ENCODE measurements at places on chromosomes 4 and X.

DNA sequence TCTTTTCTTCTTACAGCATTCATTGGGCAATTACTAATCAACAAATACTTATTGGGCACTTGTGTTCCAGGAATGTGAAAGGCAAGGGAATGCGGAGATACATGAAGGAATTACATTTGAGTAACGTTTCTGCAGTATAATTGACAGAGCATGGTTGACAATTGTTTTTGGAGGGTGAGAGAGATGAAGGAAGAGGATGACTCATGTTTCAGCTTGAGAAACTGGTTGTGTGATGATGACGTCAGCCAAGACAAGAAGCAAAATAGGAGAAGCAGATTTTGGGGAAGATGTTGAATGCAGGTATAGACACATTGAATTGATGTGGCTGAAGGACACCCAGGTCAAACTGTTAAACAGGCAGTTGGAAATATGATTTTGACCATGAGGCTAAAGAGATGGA lies 8.0 kb upstream of the CPEB2 start:
- no peak for DNase-seq

DNA sequence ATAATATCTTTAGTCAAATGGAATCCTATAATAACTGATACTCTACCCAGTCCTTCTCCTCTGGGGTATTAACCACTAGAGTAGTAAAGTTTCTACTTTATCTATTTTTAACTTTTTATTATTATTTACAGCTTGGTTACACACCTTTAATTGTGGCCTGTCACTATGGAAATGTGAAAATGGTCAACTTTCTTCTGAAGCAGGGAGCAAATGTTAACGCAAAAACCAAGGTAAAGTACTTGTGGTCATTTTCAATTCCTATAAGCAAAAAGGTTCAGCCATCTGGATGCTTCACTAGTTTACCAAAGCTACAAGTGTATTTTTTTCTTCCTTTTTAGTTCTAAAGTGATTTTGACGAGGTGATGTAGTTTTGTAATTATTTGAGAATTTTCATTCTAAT lies 238.8 kb downstream of the ANK2 start:
- DNase-seq, result no peak

GRCh38 chr4:74473155-74473811 lies 28.3 kb downstream of the AREG start:
- no peak for DNase-seq

DNA sequence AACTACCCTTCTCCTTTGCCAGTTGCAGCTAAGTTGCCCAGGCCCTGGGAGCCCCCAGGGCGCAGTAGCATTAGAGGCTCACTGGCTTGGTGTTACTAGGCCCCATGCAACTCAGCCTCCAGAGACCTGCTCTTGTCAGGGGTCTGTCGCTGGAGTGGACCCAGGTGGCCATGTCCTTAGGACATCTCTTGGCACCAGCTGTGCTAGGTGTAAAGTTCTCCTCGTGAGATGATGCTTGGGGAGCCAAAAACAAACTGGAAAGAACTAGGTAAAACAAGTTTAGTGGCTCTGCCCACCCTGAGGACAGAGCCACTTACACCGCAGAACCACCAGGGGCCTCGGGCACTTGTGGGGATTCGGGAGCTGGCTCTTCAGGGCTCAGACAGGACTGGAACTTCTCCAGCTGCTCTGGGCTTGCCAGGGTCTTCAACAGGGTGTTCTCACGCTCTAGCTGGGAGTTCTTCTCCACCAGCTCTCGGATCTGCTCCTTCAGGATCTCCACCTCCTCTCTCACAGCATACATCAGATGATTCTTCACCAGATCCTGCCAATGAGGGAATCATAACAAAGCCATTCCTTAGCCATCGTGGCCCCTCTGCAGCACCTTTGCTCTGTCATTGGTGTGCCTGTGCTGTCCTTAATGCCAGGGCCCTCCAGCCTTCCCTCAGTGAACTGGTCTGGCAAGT lies 61.2 kb downstream of the TSC22D3 start:
- DNase-seq, result no peak

GRCh38 chr4:139042981-139043460 lies 27.4 kb downstream of the NOCT start:
- no peak for DNase-seq

GRCh38 chrX:13716455-13716854 lies 18.0 kb downstream of the TRAPPC2 start:
- no peak for DNase-seq

DNA sequence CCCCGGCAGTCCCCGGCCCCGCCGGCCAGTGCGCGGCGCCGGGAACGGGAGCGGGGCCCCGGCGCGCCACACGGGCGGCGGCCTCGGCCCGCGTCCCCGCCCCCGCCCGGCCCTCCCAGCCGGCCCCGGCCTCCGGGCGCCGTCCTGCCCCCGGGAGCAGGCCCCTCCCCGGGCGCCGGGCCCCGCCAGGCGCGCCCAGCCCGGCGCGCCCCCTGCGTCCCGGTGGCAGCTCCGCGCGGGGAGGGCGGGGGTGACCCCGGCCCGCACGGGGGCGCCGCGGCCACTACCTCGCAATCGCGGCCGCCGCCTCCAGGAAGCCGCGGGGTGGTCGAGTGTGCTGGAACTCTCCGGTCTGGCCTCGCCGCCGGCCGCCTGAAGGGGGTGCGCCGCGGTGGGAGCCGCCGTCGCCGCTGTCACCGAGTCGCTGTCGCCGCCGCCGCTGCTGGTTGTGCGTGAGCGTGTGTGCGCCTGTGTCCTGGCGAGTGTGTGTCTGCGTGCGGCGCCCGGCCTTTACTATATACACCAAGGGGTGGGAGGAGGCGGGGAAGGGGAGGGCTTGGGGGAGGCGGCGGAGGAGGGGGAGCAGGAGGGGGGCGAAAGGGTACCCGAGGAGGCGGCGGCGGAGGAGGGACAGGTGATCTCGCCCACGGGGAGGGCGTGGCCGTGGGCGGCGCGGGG lies at the start of gene RAI2:
Gene RAI2 (minus strand): TSS at position 488 of the 678 bp plus-strand sequence. CDS start 59,288 bp downstream, outside the sequence.
- no peak for DNase-seq
